Stimulated activated CD4-positive, alpha-beta T cell treated with anti-CD3 and anti-CD28 coated beads, TNF-alpha, amount 100 ng/mL, for 24 hours (primary cell): ENCODE measurements at places on chromosomes 2 and 18.

GRCh38 chr18:5574843-5575242 lies 31.0 kb upstream of the EPB41L3 start:
- no peak for DNase-seq

GRCh38 chr2:1848599-1848995 lies 104.3 kb upstream of the PXDN start:
- no peak for DNase-seq

DNA sequence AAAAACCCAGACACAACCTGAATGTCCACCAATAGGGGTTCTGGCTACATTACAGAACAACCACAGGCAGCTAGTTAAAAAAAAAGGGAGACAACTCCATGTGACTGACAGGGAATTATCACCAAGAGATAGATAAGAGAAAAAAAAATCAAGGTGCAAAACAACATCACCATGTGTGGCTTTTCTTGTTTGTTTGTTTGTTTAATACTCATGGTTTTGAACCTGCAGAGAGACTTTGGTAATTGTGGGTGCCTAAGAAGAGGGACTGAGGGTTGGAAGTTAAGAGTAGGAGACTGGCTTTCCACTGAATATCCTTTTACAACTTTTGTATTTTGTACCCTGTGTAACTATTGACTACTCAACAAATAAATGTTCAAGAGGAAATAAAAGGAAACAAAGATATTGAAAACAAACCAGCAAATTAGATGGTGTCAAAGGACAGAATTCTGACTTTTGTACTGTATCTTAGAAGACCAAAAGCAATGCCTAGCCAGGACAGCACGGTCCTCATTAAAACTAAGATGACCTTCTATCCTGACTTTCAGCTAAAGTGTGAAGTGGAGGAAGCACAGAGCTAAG lies 22.5 kb upstream of the DNAJC27 start:
- DNase-seq, result no peak

DNA sequence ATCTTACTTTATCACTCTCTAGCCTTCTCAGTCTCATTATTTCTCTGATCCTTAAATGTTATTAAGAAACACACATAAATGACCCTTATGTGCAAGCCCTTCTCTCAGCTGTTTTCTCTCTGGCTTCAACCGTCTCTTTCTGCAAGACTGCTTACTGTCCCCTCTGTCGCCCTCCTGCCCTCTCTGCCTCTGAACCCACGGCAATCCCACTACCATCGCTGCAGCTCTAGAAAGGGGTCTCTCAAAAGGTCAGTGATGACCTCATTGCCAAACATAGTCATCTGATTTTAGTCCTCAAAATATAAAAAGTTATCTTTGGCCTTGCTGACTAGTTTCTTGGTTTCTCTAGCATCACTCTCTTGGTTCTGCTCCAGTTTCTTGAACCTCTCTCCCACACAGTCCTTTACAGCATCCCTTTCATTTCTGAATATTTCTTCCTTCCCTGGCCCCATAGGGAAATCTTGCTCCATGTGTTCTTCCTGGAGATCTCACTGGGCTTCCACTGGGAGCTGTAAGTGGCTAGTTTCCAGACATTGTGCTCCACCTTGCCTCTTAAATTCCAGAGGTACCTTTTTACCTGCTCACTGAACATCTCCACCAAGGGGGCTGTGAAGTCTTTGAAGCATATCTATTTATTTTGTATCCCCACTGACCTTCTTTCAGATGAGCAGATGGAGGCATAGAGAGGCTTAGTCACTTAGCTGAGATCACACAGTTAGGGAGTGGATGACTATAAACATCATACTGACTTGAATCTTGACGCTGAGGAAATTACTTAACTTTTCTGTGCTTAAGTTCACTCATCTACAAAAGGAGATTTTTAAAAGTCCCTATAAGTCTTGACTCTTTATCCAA lies 96.2 kb downstream of the PDE1A start:
- DNase-seq, result no peak
